ENCODE measurements at places on chromosomes 4 and X. TPM values are rescaled to one million over a fixed set of nuclear protein-coding genes. Genes with fewer than 3 reads are reported as not detected.

DNA sequence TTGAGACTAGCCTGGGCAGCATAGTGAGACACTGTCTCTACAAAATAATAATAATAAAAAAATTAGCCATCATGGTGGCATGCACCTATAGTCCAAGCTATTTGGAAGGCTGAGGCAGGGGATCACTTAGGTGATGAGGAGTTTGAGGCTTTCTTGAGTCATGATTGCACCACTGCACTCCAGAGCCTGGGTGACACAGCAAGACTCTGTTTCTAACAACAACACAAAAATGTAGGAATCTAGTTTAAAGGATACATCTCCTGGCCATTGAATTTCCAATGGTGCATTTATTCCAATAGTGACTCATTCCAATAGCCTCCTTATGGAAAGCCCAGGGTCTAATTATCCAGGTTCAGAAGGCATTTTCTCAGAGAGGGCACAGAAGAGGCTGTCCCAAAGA is 21.9 kb upstream of the HERC6 start:
- no peaks in the 10 kb centered on the region for H3K4me1 ChIP-seq
- DNase-seq: no peak
- no peaks in the 10 kb centered on the region for H3K36me3 ChIP-seq
- no peak overlapping the region for H3K4me3 ChIP-seq

- H3K36me3 ChIP-seq: no peaks in the 10 kb centered on the region
- no peaks in the 10 kb centered on the region for H3K27me3 ChIP-seq
- DNase-seq: no peak
- no peak overlapping the region for H3K27ac ChIP-seq
- H3K4me3 ChIP-seq: no peak overlapping the region
Observed at GRCh38 chrX:110588164-110588563, 207.5 kb downstream of the CHRDL1 start.

- no peak overlapping the region for H3K4me3 ChIP-seq
- no peaks in the 10 kb centered on the region for H3K36me3 ChIP-seq
- peaks cover 6% of the 10 kb centered on the region for H3K27me3 ChIP-seq
- no peaks in the 10 kb centered on the region for H3K4me1 ChIP-seq
Observed at GRCh38 chr4:158170691-158171561, 1.9 kb downstream of the GASK1B start.

The GABRE gene
- polyA plus RNA-seq: not detected

The MAOB gene
- not detected for polyA plus RNA-seq

DNA sequence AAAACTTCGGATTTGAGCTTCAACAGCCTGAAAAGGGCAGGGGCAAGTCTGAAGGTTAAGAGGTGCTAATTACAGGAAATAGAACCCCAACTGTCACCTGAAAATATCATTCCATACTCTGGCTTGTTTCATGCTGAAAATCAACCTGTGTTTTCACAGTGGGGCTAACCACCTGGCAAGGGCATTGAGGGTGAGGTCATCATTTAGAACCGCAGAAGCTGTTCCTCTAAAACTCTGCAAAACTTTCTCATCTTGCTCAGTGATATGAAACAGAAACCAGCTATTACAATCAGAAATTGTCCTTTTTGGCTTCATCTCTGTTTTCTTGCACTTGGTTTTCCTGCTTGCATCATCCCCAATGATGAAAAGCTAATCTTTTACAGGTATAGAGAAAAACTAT is 247.6 kb downstream of the DCLK2 start:
- no peak for DNase-seq
- no peaks in the 10 kb centered on the region for H3K36me3 ChIP-seq
- H3K4me3 ChIP-seq: no peak overlapping the region
- H3K4me1 ChIP-seq: no peaks in the 10 kb centered on the region
- H3K27ac ChIP-seq: no peak overlapping the region

The FAM184B gene
- not detected for polyA plus RNA-seq

GRCh38 chr4:151035328-151035727 is 20.2 kb upstream of the LRBA start:
- no peaks in the 10 kb centered on the region for H3K36me3 ChIP-seq
- no peaks in the 10 kb centered on the region for H3K27me3 ChIP-seq
- no peak for DNase-seq
- no peak overlapping the region for H3K27ac ChIP-seq
- H3K4me1 ChIP-seq: no peaks in the 10 kb centered on the region

- H3K4me1 ChIP-seq: no peaks in the 10 kb centered on the region
- H3K36me3 ChIP-seq: no peaks in the 10 kb centered on the region
- no peak overlapping the region for H3K27ac ChIP-seq
Observed at GRCh38 chr4:13174001-13174400, 310.1 kb downstream of the RAB28 start.

Data from CD4-positive, alpha-beta memory T cell (primary cell).